Cortex of kidney (tissue), 1 donor: ENCODE measurements at places on chromosomes 4 and X.

DNA sequence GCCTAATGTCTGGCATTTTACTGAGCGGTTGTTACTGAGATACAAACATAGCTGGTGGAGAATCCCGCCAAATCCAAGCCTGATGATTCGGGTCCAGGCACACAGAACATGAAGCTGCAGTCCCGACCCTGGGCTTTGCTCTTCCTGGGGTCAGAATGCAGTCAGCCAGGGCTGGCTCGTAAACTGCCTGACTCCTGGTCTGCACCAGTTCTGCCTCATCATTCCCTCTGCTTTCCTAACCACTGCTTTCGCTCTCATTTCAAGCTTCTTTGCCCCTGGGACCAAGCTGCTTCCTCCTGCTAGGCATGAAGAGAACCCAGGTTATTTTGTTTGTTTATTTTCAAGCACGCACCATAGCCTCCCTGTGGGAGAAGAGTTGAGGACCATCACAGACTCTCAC lies 39.3 kb downstream of the GATB start:
- DNase-seq: no peak

DNA sequence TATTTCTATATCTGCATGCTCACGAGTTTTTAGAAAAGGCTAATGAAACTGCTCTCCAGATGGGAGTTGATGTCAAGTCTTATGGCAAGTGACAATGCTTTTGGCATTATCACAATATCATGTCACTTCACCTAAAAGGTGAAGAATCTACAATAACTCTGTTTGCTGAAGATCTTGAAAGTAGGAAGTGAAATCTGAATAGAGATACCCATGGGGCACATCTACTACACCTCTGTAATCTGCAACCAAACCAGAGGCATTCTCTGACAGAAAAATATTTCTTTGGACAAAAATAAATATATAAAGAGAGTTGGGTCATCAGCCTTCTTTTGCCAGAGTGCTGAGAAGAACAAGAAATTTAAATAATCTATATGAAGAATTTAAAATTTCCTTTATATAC lies 3.9 kb upstream of the VAMP7 start:
- DNase-seq: no peak

DNA sequence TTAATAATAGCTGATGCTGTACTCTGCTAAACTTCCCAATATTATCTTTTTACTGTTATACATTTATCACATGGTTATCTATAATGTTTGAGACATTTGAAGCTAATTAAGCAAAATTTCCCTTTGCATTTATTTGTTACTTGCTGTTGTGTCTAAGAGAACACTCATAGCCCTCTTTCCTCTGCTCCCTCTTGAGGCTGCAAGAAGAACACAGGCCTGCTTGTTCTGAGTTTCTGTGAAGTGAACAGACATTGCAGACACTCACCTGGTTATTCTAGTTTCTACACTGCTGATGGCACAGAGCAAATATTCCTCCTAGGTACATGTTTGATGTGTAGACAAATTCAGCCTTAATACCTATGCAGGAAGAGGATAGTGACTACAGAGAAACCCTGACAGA lies 367.8 kb downstream of the GASK1B start:
- DNase-seq: no peak

- no peak for DNase-seq
Observed at GRCh38 chr4:146190456-146190855, 14.9 kb downstream of the LSM6 start.

DNA sequence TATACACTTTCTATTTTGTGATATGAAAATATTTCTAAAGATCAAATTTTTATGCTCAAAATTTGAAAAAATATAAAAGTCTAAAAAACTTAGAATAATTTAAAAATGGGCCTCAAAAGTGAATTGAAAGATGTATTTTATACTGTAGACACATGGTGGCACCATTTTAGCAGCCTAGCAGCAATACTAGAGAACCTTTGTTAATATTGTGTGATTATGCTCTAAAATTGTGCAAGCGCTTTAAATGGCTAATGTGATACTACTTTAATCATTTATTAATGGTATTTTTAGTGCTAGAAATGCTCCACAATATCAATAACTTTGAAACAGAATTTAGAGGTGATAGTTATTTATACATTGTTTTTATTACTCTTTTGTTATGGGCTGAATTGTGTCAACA lies 3.7 kb upstream of the GUF1 start:
- DNase-seq: no peak

- no peak for DNase-seq
Observed at GRCh38 chrX:55783723-55784122, 66.2 kb downstream of the RRAGB start.

GRCh38 chrX:134752558-134752957 lies 94.3 kb upstream of the PLAC1 start:
- no peak for DNase-seq

- no peak for DNase-seq
Observed at GRCh38 chr4:127737295-127737694, 7.1 kb downstream of the SLC25A31 start.

GRCh38 chr4:55903577-55903976 lies 45.2 kb upstream of the CEP135 start:
- DNase-seq: no peak

DNA sequence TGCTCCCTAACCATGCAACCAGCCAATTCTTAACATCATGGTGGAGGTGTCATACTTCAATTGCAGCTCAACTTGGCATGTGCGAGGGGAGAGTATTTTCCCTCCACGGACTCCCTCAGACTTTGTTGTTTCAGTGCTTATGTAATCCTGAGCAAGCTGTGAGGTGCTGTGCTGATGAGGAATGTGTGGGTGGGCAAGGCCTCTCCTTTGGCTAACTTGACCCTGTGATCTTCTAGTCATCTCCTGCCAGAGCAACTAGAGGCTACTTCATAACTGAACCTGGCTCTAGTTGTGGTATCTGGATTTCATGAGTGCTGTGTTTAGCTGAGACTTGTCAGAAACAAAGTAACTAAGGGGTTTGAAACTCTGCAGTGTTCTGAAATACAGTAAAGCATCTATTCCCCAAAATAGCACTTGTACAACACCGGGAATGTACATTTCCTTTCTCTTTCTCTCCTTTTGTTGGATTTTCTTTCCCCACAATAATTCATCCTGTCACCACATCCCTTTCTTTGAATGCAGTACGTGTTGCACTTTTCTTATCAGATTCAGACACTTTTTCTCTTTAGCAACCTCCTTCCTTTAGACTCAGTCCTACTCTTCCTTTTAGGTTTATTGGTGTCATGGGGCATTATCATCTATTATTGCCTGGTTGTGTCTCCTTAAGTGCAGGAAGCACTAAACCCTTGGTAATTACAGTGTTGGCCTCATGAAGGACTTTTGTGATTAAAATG lies 415.2 kb upstream of the NR3C2 start:
- no peak for DNase-seq
